ENCODE measurements at places on chromosomes 2 and 18. TPM values are rescaled to one million over a fixed set of nuclear protein-coding genes. Genes with fewer than 3 reads are reported as not detected.

The DNAJC5G gene
- total RNA-seq, result not detected

The LINC00305 gene
- not detected for total RNA-seq

DNA sequence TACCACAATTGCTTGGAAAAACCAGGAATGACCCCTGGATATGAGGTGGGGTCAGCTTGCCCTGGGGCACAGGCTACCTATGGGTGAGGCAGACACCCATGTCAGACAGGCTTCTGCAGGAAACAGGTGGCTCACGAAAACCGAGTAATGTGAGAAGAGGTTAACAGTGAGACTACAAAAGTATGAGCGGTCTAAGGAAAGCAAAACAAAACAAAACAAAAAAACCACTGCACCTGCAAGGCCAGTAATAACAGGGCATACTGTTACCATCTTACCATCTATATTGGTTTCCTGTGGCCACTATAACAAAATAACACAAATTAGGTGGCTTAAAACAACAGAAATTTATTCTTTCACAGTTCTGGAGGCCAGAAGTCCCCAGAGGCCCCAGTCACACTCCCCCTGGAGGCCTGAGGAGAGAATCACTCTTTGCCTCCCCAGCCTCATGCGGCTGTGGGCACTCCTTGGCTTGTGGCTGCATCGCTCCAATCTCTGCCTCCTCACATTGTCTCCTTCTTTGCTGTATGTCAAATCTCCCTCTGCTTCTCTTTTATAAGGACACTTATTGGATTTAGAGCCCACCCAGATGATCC is 86.6 kb upstream of the EPC2 start:
- no peak for DNase-seq

DNA sequence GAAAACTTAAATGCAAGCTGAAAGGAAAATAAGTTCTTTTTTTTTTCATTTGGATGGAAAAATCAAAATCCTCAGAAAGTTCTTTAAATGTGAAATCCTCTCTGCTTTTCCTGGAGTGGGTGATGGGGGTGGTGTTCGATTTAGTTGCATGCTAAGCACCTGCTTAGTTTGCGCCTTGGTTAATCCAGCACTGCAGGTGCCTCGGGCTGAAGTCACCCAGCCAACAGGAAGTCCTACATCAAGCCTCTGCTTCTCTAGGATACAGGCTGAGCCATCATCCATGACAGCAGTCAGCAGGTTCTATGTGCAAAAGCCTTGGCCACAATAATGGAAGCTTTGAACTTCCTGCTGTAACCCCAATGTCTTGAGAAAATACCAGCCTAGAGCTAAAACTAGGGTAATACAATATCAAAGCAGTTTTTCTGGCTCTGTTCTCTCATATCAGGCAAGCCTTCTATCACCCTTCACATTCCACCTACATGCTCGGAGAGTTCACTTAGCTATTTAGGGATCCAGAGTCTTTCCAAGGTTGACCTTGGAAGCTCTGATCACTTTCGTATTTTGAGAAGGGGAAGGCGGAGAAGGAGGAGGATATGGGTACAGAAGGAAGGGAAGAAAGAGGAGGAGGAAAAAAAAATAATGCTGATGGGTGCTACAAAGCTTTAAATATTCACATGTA is 116.1 kb upstream of the LRRTM1 start:
- DNase-seq, result no peak

GRCh38 chr2:99890568-99891427 is 251.6 kb downstream of the AFF3 start:
- DNase-seq, result no peak

DNA sequence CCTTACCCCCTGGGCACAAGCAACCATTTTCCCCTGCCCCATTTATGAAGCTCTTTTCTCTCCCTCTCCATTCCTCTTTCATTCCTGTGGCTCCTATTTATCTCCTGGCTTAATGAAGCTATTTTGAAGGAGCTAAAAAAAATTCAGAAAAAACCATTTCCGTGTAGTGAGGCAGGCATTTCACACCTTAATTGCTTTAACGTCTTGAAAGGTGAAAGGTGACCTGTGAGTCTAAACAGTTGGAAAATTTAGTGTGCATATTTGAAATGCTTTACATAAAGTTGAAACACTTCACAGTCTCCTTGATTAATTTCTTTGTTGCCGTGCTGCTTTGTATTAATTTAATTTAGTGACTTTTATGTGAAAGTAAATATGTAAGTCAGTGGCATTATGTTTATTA is 83.6 kb downstream of the LTBP1 start:
- DNase-seq, result no peak

The TTR gene
- not detected for total RNA-seq

DNA sequence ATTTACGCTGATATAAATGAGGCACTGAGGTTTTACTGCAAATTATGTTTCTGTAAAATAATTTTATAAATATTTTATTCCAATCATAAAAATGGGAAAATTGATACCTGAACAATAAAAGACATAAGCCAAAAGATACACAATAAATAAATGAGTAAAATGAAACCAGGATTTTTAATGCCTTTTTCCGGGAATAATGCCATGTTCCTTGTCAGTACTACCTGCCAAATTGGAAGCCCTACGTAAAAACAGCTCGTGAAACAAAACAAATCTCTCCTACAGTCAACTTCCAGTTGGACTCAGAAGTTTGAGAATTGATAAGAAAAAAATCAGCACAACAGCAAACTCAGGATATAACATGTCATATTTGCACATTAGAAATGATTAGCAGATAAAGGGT is 18.0 kb downstream of the GALNT3 start:
- no peak for DNase-seq

GRCh38 chr2:120531365-120531764 is 185.4 kb downstream of the INHBB start:
- no peak for DNase-seq

DNA sequence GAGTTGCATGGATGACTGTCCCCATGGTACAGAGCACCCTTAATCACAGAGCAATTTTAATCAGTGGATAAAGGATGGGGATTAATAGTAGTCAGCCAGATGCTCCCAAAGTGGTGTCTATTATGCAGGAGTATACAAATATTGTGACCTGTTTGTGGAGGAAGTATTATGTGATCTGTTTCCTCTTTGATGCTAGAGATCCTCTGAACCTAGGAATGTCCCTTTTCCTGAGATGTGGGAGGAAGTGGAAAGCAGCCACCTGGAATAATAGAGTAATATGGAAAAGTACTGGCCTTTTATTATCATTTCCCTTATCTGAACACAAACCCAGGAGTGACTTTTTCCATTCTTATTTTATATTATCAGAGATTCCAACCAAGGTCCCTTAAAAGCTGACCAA is 94.2 kb upstream of the EFEMP1 start:
- no peak for DNase-seq

GRCh38 chr2:21317131-21317530 is 193.4 kb downstream of the TDRD15 start:
- DNase-seq, result peak; percentile 49

- DNase-seq, result no peak
These were observed 311.8 kb upstream of the ST6GAL2 start for GRCh38 chr2:107197594-107198294.

- DNase-seq, result no peak
These were observed 51.2 kb upstream of the PXDN start for GRCh38 chr2:1795261-1796231.

The PDE1A gene
- not detected for total RNA-seq

The NEMP2 gene
- total RNA-seq, result 23.2 TPM

The GYPC gene
- total RNA-seq, result 163 TPM

DNA sequence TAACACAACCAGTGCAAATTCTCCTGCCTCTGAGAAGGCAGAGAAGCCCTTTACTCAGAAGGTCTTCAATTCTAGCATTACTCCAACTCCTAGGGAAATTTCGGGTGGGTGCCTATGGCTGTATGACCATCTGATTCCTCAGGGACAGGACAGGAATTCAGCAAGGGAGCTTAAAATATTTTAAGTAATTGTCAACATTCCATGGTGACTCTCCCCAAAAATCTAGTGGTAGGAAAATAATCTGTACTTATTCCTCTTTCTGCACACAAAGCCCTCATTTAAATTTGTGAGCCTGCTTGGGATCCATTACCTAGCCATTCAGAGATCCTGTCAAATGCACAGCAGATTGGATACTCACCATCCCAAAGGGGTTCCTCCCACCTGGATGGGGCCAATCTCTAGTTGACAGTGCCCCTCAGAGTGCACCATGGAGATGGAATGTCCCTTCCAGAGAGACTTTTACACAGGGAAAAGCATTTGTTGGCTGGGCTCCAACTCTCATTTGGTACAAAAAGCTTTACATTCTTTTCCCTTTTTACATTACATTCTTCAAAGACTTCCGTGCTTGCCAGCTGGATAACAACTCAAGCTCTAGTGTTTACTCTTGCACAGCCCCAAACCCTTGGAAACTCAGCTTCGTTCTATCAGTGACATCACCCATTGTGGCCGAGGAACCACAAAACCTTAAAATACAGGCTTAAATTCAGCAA is 3.1 kb upstream of the TMEM150A start:
- no peak for DNase-seq

- DNase-seq, result no peak
These were observed 167.2 kb upstream of the SPOPL start for GRCh38 chr2:138334323-138334722.

- no peak for DNase-seq
These were observed 714 bp downstream of the ASXL3 start for GRCh38 chr18:33578518-33579348.

GRCh38 chr2:101387151-101387834 is at the start of gene CREG2:
TSS of gene CREG2 (minus strand) at chr2:101387503. CDS start at chr2:101387457, 46 bp downstream.
- DNase-seq, result peak; percentile 62

GRCh38 chr2:37767959-37768925 is 96.8 kb upstream of the CDC42EP3 start:
- DNase-seq, result no peak

DNA sequence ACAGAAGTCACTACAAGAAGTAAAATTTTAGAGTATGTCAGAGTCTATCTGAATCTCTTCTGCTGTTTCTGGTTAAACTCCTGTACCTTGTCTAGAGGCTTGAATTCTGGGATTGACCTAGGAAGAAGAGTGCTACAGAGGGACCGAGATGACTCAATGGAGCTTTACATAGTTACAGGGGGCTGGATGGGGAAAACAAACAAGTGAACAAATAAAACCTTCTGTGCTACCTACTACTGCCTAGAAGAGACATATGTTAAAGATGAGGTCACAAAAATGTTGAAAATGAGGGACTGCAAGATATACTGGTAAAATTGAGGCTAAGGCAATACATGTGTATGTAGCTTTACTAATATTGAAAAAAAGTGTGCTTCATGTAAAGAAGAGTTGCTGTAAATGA is 265.4 kb upstream of the TFPI start:
- DNase-seq, result no peak

GRCh38 chr2:119149611-119150010 is 8.9 kb downstream of the C1QL2 start:
- DNase-seq, result no peak

DNA sequence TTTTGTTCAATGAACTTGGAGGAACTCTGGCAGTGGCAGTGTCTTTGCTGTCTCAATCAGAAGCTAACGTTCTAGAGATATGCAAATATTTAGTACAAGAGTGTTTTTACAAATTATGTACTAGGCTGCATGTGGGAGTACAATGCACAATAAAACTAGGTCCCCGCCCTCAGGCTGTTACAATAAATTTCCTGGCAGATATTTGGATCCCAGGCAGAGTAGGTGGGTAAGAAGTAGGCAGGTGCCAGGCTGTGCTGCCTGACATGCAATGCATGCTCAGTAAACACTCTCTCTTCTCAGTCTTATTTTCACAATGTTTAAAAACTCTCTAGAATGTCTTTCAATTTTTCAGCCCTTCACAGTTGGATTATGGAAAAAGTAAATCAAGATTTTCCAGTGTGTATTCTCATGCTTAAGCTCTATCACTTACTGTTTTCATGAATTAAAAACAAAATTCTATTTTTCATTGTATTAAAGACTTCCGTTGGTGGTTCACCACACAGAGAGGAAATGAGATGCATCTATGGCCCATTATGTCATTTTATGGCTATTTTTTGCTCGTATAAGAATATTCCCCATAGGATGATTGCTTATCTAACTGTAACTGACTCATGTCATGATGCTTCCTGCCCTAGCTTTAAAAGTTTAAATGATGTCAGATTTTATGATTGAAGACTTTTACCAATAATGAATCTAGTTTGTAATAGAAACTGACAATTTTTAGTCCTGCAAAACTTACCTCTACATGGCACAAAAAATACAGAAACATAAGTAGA is 346.1 kb downstream of the RND3 start:
- no peak for DNase-seq

DNA sequence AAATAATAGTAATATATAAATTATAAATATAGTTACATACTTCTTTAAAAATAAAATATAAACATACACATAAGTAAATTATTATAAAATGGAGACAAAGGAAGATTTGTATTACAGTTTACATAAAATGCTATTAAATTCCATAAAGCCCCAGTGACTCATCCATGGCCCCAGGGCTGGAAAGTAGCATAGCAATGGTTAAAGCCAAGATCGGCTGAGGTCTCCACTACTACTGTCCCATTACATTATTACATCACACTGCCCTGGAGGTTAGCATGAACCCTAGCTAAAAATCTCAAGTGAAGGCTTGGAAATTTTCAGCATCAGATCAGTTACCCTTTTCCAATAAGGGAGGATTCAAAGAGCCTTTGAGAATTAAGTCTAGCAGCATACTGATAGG is 936.2 kb downstream of the DSC3 start:
- DNase-seq, result no peak

The SERPINB13 gene
- not detected for total RNA-seq

- no peak for DNase-seq
These were observed 316.8 kb downstream of the PIK3C3 start for GRCh38 chr18:42271647-42272414.

The RAB11FIP5 gene
- 1.4 TPM for total RNA-seq

The REG1A gene
- total RNA-seq, result not detected

The MLPH gene
- not detected for total RNA-seq

- no peak for DNase-seq
These were observed 162.7 kb upstream of the ID2 start for GRCh38 chr2:8518979-8519668.

DNA sequence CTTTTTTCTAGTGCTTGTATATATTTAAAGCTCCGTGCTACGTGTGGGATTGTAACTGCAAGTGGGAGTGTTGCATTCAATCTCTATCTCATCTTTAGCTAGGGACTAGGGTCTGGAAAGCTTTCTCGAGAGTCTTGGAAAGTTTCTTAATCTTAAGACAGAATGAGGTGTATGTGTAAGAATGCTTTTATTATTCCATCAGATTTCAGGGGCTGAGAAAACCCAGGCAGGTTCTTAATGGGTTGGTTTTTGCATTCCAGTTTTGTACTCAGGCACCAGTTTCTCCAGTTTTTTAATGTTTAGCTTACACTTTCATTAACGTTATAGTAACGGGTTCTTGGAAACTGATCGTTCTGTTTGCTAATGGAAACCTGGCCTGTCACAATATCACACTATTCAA is 20.3 kb downstream of the MRPL19 start:
- DNase-seq, result no peak

- no peak for DNase-seq
These were observed 31.1 kb downstream of the DRC1 start for GRCh38 chr2:26432859-26433258.

The SCN7A gene
- not detected for total RNA-seq

- DNase-seq, result no peak
These were observed 46.2 kb upstream of the TRIM43B start for GRCh38 chr2:95530734-95531133.

DNA sequence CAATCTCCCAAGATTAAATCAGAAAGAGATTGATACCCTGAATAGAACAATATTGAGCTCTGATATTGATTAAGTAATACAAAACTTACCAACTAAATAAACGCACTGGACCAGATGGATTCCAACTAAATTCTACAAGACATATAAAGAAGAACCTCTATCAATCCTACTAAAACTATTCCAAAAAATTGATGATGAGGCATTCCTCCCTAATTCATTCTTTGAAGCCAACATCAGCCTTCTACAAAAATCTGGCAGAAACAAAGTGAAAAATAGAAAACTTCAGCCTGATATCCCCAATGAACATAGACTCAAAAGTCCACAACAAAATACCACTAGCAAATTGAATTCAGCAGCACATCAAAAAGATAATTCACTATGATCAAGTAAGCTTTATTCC is 695.5 kb downstream of the NYAP2 start:
- no peak for DNase-seq

Data from activated CD8-positive, alpha-beta T cell treated with anti-CD3 and anti-CD28 coated beads, Interleukin-2, amount 10 ng/mL, durations not matched to agents 7 days and 5 days (primary cell).